Activated T-helper 1 cell treated with anti-CD3 and anti-CD28 coated beads, Interleukin-12 subunit alpha, Interleukin-12 subunit beta, Interleukin-2, Interleukin-4 antibody, amounts not matched to agents 30 ng/mL and 10 ng/mL and 1 ng/mL, durations not matched to agents 14 hours and 24 hours and 36 hours (primary cell): ENCODE measurements at places on chromosomes 6 and 20.

DNA sequence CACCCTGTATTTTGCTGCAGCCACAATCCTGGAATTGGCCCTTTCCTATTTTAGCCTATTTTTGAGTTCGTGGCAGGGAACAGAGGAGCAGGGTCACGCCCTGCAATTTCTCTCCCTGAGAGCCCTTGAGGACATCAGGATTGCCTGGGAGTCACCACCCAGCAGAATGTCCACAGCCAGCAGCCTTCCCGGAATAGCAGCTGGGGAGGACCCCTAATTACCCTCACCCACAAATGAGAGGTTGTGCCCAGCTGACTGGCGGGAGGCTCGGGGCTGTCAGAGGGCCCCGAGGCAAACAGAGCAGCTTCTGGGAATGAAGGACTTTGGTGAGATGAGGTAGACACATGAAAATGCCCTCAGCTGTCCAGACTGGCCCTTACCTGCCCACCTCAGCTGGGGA lies 165.1 kb downstream of the PREX1 start:
- no peak for DNase-seq

- DNase-seq, result no peak
These were observed 22.7 kb downstream of the TFEB start for GRCh38 chr6:41712651-41713103.

GRCh38 chr6:71153755-71154325 lies 134.8 kb upstream of the OGFRL1 start:
- no peak for DNase-seq

DNA sequence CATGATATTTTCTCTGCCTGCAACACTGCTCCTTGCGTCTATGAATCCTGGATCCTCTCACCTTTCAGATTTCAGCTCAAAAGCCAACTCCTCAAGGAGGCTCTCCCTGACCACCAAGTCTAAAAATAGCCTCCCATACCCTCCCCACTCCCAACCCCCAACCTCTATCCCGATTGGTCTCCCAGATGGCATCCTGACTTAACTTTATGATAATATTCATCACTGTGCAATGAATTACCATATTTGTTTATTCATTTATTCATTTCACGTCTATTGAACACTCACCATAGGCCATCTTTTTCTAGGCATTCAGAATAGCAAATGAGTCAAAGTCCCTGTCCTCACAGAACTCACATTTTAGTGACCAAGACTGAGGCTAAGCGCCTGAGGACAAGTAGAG lies 42.6 kb upstream of the NFATC2 start:
- no peak for DNase-seq

DNA sequence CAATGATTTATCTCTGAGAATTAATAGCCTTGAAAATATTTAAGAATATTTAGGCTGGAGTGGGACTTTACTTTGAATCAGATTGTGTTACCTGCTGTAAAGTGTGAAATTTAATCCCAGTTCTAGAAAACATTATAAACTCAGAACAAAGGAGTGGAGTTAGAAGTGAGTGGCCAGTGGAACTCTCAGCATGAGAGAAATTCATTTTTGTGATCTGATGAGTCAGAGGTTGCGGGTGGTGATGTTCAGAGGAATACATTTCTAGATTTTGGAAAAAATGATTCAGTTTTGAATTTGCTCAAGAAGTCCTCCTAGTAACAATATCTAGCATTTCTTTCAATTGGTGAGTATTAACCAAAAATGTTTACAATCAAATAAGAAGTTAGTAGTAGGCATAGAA lies 167.5 kb downstream of the ZFAND3 start:
- no peak for DNase-seq

DNA sequence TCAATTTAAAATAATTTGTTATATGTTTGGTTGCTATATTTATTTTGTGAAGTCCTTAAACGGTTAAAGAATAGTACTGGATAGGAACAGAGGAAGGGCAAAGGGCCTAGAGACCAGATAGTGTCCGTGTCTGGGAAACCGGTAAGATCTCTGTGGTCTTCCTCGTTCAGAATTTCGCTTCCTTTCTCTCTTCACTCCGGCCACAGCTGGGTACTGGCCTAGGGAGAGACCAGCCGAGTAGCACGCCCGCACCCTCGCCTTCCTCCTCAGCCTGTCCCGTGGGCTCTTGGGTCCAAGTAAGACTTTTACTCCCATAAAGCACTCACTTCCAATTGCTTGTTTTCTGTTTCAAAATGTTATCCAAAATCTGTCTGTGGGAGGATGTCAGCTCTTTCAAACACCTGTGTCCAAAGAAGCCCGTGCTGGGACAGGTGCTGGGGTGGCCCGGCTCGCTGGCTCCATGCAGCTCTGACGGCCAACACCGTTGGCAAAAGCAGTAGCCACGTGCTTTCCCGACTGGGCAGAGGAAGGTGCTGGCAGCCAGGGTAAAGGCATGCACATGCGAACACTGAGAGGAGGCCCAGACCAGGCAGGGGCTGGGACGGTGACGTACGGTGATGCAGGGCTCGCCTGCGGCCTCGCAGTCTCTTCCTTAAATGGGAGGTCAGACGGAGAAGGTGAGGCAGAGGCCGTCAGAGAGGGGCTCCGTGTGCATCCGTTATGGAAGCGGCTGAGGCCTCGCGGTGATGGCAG lies 112.2 kb downstream of the IRF4 start:
- no peak for DNase-seq

GRCh38 chr6:46684771-46685170 lies 2.9 kb upstream of the TDRD6 start:
- DNase-seq, result no peak

- DNase-seq, result peak; percentile 17
These were observed 10.1 kb upstream of the NHSL1 start for GRCh38 chr6:138509371-138509770.

DNA sequence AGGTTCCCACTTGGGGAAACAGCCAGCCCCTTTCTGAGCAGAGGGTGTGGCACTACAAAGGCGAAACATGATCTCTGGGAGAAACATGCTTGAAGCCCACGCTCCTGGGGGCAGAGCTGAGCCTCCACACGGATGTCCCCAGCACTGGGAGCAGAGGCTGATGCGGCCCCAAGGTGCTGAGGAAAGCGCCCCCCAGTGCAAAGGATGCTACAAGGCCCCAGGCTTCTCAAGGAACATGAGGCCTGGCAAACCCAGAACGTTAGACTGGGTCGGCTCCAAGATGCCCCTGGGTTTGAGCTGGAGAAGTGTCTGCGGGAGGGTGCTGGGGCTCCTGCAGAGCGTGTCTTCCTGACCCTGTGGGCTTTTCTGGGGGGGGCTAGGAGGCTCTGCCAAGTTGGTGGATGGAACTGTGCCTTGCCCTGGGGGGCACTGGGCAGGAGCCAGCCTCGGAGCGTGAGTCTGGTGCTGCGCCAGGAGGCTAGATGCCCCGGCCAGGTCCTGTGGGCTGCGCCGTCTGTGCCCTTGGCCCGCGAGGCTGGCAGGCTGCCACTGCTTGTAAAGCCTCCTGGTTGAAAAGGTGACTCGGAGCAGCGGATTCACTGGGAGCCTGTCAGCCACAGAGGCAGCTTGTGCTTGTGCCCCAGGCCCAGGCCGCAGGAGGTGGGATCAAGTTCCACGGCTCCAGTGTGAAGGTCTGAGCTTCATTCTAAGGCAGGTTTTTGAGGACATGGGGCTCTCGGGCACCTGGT lies 8.1 kb downstream of the SYNJ2 start:
- no peak for DNase-seq

- peak; percentile 80 for DNase-seq
These were observed at the start of gene ANKRD6 for GRCh38 chr6:89432875-89433251. ANKRD6 (plus strand) TSS chr6:89433152; CDS start chr6:89566977, 133,825 bp downstream.

- DNase-seq, result no peak
These were observed 11.8 kb downstream of the ENTPD6 start for GRCh38 chr20:25207149-25207959.

DNA sequence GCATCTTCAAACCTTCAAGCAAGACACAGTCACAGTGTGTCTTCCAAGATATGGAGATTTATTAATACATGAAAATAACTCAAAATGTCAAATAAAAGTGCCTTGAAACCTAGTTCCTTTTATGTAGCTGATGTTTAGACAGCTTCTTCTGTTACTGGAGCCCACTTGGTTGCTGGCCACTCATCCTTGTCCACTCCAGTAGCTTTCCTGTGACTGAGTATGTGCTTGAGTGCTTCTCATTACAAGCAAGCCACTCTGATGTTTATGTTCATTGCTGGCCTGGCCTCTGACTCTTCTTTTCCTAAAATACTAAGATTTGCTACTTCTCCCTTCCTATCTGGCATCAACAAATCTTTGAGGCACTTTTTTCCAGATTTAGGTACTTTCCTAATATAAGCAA lies 545.2 kb upstream of the MAN1A1 start:
- DNase-seq, result no peak

GRCh38 chr20:25025986-25026605 lies 31.8 kb downstream of the ACSS1 start:
- DNase-seq, result no peak

- no peak for DNase-seq
These were observed 45.4 kb upstream of the SPTLC3 start for GRCh38 chr20:12963416-12963815.

DNA sequence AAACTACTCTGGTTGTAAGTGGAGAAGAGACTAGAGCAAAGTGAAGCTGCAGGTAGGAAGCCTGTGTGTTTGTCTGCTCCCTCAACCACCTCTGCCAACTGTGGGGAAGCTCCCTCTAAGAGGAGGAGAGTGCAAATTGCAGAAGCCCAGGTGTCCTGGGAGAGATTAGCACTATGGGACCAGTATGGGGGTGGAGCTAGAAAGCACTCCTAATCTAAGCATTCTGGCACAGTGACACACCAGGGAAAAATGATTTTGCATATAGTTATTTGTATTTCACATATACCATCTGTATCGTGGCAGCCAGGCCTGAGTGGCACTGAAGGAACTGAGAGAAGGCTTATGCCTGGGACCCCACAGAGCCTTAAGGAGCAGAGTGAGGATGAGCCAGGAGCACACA lies 12.8 kb downstream of the GSTA1 start:
- DNase-seq, result no peak

- no peak for DNase-seq
These were observed 60.9 kb upstream of the TULP1 start for GRCh38 chr6:35573495-35574110.

- DNase-seq, result no peak
These were observed 177.6 kb upstream of the MAN1A1 start for GRCh38 chr6:119527231-119527578.

GRCh38 chr6:88367248-88367647 lies 201.1 kb upstream of the CNR1 start:
- no peak for DNase-seq

DNA sequence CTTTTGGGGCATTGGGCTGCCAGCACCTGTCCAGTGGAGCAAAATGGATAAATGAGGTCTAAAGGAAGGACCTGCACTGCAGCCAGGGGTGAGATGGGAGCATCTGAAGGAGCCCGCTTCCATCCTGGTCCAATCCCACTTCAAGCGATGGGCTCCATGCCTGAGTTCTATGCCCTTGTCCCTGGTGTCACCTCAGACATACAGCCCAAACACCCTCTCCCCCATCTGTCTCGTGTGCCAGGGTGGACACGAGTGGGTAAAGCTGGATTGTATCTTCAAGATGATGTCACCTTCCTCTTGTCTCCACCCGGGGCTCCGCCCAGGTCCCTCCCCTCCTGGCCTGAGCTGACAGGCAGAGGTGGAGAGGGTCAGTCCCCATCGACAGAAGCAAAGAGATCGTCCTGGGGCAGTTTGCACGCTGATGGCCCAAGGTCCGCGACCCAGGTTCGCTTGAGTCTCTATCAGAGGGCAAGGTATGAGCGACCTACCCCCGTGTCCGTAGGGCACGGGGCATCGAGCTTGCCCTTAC lies 544 bp downstream of the SMIM29 start:
- peak; percentile 38 for DNase-seq

GRCh38 chr6:13769655-13770053 lies 44.7 kb downstream of the MCUR1 start:
- no peak for DNase-seq

- no peak for DNase-seq
These were observed 76.3 kb downstream of the TMEM170B start for GRCh38 chr6:11613858-11614257.

GRCh38 chr20:38162878-38163875 lies 1.9 kb downstream of the TGM2 start:
- DNase-seq, result no peak

GRCh38 chr6:153804755-153805330 lies 234.2 kb upstream of the OPRM1 start:
- DNase-seq, result no peak

DNA sequence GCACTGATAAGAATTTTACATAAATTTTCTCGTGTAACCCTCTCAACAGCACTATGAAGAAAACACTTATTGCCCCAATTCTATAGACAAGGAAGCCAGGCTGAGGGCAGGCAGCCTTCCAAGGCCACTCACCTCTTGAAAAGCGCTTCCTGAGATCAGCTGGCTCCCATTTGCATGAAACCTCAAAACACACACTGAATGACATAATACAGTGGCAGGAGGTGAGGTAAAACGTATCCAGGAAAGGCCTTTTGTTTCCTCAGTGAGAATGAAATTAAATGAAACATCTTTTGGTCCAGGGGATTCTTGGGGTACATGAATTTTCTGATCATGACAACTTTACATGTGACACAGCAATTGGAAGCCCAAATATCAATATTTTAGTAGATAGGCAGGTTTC lies 112.5 kb downstream of the WDR27 start:
- peak; percentile 25 for DNase-seq

- no peak for DNase-seq
These were observed 192.0 kb downstream of the CD109 start for GRCh38 chr6:73888050-73888449.

DNA sequence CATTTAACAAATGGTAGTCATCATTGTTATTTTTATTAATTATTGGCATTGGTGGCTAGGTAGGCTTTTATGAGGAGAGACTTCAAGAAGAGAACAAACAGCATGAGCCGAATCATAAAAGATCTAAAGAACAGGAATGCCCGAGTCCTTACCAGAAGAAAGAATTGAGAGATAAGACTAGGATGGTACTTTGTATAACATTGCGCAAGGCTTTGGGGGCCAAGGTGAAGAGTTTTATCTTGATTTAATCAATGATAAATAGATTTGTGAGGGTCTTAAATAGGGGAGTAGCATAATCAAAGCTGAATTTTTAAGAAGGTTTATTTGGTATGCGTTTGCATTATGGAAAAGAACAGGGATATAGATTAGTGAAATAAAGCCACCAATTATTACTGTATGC lies 15.4 kb downstream of the CDC40 start:
- no peak for DNase-seq
